Effector CD4-positive, alpha-beta T cell (primary cell): ENCODE measurements at places on chromosomes 4 and X.

DNA sequence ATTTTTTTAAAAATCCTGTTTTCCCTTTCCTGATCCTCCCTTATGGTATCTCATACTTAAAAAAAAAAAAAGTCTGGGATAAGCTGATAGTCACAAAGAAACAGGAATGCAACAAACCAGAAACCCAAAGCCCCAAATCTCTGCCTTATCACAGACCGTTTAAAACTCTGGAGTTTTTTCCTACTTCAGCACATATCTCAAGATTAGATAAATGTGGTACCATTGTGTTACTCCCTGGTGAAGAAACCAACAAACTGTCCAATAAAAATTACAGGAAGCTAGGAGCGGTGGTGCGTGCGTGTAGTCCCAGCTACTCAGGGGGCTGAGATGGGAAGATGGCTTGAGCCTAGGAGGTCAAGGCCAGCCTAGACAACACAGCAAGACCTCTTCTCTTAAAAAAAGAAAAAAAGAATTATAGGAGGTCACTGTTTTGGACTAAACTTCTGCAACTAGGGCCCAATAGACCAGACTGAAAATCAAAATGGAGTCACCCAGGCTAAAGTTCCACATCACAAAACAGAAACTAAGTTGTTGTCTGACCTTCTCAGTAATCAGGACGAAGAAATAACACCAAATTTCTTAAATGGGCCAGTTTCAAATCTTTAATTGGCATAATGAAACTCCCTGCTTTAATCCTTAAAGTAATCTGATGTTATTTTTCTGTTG, 51.9 kb downstream of the RBM47 start:
- DNase-seq = no peak

DNA sequence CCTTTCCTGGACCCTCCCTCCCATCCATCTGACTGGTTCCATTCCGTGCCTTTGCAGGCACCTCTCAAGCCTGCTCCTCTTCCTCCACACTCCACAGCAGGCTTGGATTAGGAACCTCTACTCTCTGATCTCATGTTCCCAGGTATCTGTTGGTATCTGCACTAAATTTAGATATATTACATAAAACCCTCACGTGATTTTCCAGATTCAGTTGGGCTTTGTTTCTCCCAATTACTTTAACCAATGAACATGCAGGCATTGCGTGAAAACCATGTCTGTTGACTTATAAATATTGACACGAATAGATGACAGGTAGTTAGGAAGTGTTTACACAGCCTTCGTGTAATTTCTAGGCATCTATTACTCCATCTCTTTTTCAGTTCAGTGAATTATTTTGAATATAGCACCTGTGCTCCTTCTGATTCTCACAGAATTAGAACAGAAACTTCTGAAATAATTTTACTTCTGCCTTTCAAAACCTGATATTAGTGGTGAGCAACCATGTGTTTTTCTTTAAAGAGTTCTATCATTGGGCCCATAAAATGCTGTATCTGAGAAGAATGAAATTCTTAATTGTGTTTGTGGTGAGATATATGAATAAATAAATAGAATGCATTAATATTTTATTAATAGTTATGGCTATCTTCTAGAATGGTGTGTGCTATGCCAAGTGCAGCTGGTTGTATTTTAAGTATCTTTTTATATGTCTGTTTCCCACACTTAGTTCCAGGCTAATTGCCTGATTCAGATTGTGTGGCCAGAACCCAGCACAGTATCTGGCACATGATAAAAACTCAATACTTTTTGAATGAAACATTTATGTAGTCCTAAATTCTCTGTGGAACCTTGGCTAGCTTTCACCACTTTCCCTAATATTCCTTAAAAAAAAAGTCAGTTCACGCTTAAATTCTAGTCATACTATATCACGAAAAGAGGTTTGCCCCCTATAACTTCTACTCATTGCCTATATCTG, 304.8 kb downstream of the QDPR start:
- DNase-seq = no peak

- no peak for DNase-seq
Observed at GRCh38 chr4:70556856-70557255, 35.2 kb upstream of the AMBN start.

- no peak for DNase-seq
Observed at GRCh38 chrX:80816051-80816450, 6.4 kb upstream of the BRWD3 start.

- DNase-seq = no peak
Observed at GRCh38 chr4:113481820-113482219, 279.7 kb downstream of the CAMK2D start.

GRCh38 chrX:116272861-116273260, 102.3 kb downstream of the AGTR2 start:
- no peak for DNase-seq

- no peak for DNase-seq
Observed at GRCh38 chrX:21559417-21559816, 98.7 kb downstream of the KLHL34 start.

- DNase-seq = no peak
Observed at GRCh38 chr4:113750296-113750695, 11.2 kb downstream of the CAMK2D start.

DNA sequence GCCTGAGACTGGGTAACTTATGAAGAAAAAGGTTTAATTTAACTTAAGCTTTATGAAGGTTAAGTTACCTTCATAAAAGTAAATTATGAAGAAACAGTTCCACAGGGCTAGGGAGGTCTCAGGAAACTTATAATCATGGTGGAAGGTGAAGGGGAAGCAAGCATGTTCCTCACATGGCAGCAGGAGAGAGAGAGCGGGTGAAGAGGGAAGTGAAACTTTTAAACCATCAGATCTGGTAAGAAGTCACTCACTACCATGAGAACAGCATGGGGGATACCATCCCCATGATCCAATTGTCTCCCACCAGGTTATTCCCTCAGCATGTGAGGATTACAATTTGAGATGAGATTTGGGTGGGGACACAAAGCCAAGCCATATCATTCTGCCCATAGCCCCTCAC, 944.7 kb upstream of the NDST4 start:
- no peak for DNase-seq

- DNase-seq = no peak
Observed at GRCh38 chr4:117385526-117385925, 300.1 kb upstream of the TRAM1L1 start.

DNA sequence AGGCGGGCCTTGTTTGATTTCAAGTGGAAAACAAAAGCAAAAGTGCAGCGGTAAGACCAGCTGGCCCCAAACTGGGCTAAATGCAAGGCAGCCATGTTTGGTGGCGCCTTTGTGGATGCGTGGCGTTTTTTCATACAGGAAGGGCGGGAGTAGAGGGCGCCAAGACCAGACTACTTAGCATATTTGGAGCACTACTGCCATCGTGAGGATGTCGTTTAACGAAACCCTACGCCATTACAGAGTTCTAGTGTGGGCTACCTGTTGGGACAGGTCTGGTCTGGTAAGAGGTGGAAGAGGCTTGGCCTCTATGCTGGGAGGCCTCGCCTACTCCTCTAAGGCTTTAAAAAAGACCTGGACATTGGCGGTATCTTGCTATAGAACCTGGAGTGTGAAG, 230.7 kb upstream of the STK26 start:
- DNase-seq = peak; percentile 90

DNA sequence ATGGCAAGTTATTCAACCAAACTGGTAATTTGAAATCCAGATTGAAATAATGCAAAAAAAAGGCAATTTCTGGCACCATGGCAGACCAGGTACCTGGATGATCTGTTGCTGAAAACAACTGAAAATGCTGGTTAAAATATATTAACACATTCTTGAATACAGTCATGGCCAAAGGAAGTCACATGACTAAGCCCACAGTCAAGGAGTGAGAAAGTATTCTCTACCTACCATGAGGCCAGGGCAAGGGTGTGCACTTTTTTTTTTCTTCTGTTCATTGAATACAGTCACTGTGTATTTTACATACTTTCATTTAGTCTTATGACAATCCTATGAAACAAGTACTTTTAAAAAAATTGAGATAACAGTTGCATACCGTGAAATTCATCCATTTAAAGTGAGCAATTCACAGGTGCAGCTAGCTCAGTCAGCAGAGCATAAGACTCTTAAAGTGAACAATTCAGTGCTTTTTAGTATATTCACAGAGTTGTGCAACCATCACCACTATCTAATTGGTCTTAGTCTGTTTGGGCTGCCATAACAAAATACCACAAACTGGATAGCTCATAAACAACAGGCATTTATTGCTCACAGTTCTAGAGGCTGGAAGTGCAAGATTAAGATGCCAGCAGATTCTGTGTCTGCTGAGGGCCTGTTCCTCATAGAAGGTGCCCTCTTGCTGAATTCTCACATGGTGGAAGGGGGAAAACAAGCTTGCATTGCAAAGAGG, 4.8 kb upstream of the MPP1 start:
- DNase-seq = no peak

GRCh38 chrX:69234624-69235023, 69.4 kb upstream of the PJA1 start:
- no peak for DNase-seq

GRCh38 chr4:178745203-178745602, 1303.0 kb upstream of the AGA start:
- no peak for DNase-seq

GRCh38 chr4:140704964-140705363, 51.2 kb downstream of the TBC1D9 start:
- DNase-seq = no peak

DNA sequence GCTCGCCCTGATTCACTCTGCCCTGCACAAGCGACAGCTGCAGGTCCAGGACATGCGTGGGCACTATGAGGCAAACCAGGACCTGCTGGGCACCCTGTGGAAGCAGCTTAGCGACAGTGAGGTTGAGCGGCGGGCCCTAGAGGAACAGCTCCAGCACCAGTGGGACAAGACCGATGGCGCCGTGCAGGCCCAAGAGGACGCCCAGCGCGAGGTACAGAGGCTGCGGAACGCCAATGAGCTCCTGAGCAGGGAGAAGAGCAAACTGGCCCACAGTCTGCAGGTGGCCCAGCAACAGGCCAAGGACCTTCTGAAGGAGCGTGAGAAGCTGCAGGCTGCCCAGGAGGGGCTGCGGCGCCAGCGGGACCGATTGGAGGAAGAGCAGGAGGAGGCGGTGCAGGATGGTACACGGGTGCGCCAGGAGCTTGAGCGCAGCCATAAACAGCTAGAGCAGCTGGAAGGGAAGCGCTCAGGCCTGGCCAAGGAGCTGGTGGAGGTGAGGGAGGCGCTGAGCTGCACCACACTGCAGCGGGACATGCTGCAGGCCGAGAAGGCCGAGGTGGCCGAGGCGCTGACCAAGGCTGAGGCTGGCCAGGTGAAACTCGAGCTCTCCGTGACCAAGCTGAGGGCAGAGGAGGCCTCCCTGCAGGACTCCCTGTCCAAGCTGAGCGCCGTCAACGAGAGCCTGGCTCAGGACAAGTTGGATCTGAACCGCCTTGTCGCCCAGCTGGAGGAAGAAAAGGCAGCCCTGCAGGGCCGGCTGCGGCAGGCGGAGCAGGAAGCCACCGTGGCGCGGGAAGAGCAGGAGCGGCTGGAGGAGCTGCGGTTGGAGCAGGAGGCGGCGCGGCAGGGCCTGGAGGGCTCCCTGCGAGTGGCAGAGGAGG, 12.8 kb downstream of the SMIM10L2A start:
- DNase-seq = no peak
